ENCODE measurements at places on chromosomes 6 and 20. TPM values are rescaled to one million over a fixed set of nuclear protein-coding genes. Genes with fewer than 3 reads are reported as not detected.

- DNase-seq, result peak; percentile 43
These were observed 636 bp upstream of the EEF1A1 start for GRCh38 chr6:73521351-73521985.

GRCh38 chr20:38300438-38300837 is 3.5 kb upstream of the BPI start:
- DNase-seq, result no peak

- no peak for DNase-seq
These were observed 1.9 kb upstream of the NECAB3 start for GRCh38 chr20:33676121-33676520.

DNA sequence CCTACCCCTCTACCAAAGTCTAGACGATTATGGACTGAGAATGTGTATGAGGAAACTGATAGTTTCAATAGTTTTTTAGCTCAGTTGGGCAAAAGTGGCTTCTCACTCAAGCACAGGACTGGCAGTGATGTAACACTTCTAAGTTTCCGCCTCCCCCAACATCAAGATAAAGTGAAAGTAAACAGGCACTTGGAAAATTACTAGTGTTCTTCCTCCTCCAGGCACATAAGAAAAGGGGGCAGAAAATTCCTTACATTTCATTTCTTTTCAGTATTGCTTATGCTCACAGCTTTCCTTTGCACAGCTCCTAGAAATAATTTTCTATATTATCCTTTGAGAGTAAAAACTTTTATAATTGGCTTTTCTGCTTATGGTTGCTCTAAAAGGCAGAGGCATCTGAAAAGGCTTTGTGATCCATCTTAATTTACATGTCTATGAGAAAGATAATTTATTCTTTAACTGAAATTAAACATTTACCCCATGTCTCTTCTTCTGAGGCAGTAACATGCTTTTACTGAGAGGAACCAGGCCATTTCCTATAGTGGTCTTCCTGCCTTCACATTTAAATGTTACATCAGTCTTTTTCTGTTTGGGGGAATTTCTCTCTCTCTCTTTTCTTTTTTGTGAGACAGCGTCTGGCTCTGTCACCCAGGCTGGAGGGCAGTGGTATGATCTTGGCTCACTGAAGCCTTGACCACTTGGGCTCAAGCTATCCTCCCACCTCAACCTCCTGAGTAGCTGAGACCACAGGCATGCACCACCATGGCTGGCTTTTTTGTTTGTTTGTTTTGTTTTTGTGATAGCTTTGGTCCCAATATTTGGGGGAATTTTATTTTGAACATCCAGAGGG is 65.0 kb upstream of the EEF1A1 start:
- DNase-seq, result no peak

GRCh38 chr6:30096829-30097228 is 16.1 kb downstream of the TRIM31 start:
- DNase-seq, result no peak

GRCh38 chr20:49811825-49812506 is 662 bp upstream of the SLC9A8 start:
- DNase-seq, result no peak

GRCh38 chr6:142682985-142683384 is 262.0 kb downstream of the HIVEP2 start:
- no peak for DNase-seq

GRCh38 chr6:106796781-106797180 is 167.4 kb downstream of the QRSL1 start:
- DNase-seq, result no peak

GRCh38 chr6:11092668-11093375 is 812 bp upstream of the SMIM13 start:
- no peak for DNase-seq

Gene DACT2
- 1.2 TPM for total RNA-seq

Gene EEF1A2
- not detected for total RNA-seq

Gene KHDRBS2
- not detected for total RNA-seq

Gene IMPG1
- not detected for total RNA-seq

Gene ZNF165
- total RNA-seq, result 1.4 TPM

DNA sequence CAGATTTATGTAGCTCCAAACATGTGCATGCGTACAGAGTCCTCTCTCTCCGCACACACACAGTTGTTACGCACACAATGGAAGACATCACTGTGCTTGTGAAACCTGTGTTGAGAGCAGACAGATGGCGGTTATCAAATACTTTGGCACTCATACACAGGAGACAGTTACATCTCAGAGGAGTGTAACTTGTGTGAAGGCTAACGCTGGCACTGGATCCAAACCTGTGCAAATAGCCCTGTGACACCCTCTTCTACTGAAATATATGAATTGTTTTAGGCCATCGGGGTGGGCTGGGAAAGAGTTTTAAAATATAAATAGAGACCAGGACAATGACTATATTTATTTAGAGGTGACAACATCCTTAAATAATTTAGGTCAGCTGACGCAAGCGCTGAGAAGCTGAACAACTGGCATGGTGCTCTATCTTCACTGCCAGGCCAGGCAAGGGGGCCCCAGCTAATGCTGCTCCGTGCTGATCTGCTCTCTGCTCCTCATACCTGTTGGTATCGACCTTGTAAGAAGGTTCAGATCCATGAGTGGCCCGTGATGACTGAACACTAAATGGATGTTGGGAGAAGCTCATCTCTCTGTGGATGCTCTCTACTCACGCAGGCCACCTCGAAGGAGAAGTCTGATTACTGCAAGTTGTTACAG is 69.4 kb downstream of the FOXC1 start:
- no peak for DNase-seq

GRCh38 chr6:149833651-149834050 is 30.5 kb downstream of the LRP11 start:
- no peak for DNase-seq

Gene FGD2
- 65.9 TPM for total RNA-seq

- no peak for DNase-seq
These were observed 565 bp downstream of the QKI start for GRCh38 chr6:163414946-163415619.

Gene HLA-DOB
- 2.8 TPM for total RNA-seq

- no peak for DNase-seq
These were observed 4.3 kb downstream of the TGM6 start for GRCh38 chr20:2385026-2385425.

Gene POU5F1
- 0.37 TPM for total RNA-seq

Gene OLIG3
- not detected for total RNA-seq
